ENCODE measurements at places on chromosomes 1 and 21. TPM values are rescaled to one million over a fixed set of nuclear protein-coding genes. Genes with fewer than 3 reads are reported as not detected.
A peak's percentile ranks its signal among the peaks of the same experiment; 100 is the strongest.

Gene DENND2C
- total RNA-seq: 3.8 TPM

Gene MTARC2
- total RNA-seq: 24.2 TPM

- DNase-seq: no peak
Measured at GRCh38 chr1:106793651-106794050, 262.8 kb upstream of the PRMT6 start.

Gene PRR9
- not detected for total RNA-seq

DNA sequence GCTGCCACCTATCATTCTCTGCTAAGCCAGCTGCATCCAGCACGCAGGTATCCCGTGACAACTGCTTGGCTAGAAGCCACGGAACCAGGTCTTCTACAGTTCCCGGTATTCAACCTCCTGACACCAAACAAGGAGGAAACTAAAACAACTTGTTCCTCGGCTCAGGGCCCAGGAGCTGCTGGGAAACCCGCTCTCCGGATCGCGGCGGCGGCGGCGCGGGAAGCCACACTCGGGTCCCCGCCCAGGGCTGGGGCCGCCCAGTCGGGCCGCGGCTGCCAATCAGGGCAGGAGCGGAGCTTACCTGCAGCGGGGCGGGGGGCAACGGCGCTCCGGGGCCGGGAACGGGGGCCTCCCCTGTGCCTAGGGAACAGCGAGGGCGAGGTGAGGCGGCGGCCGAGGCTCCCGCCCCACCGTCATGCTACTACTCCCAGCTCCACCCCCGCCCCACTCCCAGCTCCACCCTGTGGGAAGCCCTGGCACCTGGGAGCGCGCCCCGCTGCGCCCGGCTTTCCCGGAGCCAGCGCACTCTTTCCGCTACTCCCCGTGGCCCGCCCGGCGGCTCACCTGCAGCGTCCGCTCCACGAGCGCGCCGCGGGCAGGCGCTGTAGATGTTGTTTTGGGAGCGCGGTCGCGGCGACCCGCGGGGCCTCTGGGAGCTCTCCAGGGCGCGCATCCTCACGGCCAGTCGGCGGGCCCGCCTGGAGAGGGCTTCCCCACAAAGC is 12.1 kb downstream of the IL24 start:
- DNase-seq: peak; percentile 54

GRCh38 chr1:18951416-18951815 is 5.1 kb downstream of the IFFO2 start:
- DNase-seq: peak; percentile 51

Gene PTGFR
- total RNA-seq: 2.1 TPM

DNA sequence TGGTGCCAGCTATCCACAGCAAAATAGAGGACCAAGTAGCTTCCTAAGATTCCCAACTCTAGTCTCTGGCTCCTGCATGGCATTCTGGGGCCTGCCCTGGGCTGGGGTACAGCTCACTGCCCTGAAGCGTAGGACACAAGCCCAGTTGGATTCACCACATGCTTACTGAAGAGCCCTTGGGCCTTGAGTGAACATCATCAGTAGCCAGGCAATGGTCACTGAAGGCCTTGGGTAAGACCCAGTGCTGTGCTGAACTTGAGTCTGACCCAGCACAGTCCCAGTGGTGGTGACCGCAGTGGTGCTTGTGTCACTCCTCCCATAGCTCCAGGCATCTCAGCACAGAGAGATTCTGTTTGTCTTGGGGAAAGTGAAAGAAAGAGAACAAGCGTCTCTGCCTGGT is 7.7 kb upstream of the LCE3A start:
- DNase-seq: no peak

Gene RGS8
- total RNA-seq: not detected

Gene CYP4B1
- total RNA-seq: 1.5 TPM

- DNase-seq: no peak
Measured at GRCh38 chr1:100752791-100753190, 33.2 kb downstream of the VCAM1 start.

Gene KRTAP13-2
- total RNA-seq: not detected

DNA sequence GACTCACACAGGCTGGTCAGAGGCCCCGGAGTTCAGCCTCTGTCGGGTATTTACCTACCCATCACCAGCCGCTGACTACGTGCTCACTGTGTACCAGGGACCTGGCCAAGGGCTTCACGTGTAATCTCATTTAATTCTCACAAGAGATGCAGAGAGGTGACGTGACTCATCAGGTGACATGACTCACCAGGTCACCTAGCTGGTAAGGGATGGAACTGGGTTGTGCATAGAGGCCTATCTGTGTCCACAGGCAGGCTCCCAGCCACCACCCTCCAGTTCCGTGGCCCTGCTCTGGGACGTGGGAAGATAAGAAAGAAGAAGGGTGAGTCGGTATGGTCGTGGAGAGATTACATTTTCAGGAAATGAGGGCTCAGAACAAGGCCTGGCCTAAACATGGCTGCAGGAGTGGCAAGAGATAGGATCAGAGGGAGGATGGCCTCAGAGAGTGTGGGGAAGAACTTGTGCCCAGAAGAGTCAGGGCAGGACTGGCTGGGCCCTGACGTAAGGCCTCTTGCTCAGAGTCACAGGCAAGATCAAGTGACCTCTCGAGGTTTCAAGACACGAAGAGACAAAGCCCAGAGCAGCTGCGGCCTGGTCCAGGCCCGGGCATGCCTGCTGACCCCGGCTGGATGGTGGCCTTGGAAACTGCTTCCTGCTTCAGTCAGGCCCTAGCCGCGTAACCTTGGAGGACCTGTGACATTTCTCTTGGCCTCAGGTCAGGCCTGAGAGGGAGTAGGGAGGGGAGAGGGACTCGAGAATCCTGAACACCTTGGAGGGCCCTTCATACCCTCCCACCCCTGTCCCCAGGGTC is 52.7 kb upstream of the WASF2 start:
- DNase-seq: peak; percentile 88

DNA sequence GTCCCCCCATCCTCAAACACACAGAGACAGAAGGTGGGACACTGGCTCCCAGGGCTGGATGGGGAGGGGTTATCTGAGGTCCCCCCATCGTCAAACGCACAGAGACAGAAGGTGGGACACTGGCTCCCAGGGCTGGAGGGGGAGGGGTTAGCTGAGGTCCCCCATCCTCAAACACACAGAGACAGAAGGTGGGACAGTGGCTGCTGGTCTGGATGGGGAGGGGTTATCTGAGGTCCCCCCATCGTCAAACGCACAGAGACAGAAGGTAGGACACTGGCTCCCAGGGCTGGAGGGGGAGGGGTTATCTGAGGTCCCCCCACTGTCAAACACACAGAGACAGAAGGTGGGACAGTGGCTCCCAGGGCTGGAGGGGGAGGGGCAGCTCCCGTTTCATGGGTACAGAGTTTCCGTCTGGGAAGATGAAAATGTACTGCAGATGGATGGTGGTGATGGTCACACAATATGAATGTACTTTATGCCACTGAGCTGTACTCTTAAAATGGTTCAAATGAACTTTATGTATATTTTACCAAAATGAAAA is 69.2 kb downstream of the SCCPDH start:
- no peak for DNase-seq

Gene F5
- total RNA-seq: 18.0 TPM

DNA sequence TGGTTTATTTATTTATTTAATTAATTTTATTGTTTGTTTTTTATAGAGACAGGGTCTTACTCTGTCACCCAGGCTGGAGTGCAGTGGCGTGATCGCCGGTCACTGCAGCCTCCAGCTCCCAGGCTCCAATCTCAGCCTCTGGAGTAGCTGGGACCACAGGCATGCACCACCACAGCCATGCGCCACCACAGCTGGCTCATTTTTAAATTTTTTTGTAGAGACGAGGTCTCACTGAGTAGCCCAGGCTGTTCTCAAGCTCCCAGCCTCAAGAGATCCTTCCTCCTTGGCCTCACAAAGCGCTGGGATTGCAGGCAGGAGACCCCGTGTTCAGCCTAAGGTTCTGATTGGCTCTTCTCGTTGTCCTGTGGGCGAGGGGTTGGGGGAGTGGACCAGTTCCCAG is 22.1 kb downstream of the UMODL1 start:
- peak; percentile 28 for DNase-seq

DNA sequence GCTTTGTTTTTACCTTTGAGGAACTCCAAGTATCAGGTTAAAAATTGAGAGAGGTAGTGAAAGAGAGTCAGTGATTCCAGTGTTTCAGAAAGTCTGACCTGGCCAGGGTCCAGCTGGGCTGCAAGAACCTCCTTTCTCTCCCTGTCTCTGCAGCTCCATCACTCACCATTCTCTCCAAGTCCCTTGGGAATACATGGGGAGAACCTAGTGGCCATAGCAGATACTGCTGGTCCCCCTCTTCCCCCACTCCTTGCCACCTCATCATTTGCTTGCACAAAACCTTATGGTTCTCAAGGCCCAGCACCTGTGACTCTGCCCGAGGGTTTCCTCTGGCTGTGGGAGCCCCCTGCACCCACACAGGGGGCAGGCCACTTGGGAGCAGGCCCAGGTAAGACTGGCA is 279.5 kb downstream of the KIF26B start:
- no peak for DNase-seq
